ENCODE measurements at places on chromosomes 3 and 15.
A peak's percentile ranks its signal among the peaks of the same experiment; 100 is the strongest.

DNA sequence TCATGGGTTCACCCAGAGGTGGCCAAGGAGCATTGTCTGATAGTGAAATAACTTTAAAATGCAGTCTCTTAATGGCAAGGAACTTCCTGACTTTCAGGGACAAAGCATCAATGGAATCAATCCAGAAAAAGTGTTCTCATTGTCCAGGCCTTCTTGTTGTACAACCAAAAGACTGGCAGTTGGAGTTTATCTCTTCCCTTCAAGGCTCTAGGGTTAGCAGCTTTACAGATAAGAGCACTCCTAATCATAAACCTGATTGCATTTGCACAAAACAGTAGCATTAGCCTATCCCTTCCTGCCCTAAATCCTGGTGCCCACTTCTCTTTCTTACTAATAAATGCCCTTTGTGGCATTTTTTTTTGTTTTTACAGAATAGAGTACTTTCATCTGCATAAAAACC lies 43.3 kb upstream of the VIPR1 start:
- DNase-seq, result no peak

DNA sequence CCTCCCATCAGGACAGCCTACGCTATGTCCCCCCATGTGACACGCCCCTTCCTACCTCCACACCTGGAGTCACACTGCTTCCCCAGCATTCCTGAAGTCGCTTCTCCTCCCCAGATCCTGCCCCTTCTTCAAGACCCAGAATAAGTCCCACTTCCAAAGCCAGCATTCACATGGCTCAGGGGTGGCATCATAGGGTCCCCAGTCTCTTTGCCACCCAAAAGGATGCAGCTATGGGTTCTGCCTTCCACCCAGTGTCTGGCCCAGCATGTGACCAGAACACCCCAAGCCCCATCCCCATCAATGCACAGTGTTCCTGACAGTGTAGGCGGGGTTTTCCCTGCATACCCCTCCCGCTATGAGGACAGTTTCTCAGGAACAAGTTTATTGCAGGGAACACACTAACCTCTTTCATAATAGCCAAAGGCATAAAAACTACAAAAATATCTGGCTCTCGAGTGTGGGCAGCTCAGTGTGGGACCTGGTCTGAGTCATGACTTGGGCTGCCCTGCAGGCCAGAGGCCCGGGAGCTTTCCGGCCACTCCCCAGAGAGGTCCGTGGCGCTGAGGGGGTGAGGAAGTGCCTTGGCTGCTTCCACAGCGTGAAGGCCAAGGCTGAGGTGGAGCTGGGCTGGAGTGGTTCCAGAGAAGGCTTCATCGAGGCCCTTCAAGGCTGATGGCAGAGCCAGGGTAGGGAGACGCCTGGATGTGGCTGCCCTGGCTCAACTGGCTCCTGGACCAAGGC lies 5.8 kb downstream of the ISLR start:
- no peak for DNase-seq

DNA sequence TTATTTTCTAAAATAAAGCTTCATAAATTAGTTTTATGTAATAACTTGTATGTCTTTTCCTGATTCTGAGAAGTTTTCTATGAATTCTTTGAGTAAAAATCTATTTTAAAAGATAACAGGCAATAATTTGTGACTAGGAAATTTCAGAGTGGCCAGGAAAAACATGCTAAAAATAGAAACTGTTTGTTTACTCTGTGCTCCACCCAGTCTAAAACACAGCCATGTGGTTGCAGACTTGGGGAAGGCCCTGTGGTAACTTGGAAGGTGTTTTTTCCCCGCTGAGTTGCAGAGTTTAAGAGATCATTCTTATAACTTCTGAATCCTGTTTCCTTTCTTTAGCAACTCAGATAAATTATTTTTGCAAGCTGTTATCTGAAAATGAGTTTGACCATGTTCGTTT lies 21.9 kb downstream of the PLCL2 start:
- DNase-seq, result no peak

DNA sequence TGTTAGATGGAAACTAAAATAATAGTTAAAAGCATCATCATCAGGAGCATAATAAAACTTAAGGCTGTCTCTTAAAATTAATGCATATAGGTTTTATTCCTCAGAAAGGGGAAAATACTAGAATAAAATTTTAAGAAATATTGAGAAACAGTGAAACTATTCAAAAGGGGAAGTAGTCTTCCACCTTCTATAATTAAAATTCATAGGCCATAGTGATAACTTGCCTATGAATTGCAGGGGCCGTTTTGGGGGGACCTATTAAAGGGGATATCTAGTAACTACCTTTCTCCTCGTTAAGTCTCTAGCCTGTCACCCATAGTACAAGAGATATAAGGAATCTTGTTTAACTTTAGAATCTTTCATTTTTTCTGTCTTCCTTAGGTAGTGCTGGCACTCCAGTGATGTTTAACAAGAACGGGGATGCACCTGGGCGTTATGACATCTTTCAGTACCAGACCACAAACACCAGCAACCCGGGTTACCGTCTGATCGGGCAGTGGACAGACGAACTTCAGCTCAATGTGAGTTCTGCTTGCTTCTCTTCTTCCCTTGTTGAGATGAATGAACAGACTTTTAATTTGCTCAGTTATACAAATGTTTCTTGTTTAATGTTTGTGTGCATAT lies 600.4 kb downstream of the GRM7 start:
- no peak for DNase-seq

- no peak for DNase-seq
These were observed 81.5 kb downstream of the CHST2 start for GRCh38 chr3:143201045-143201444.

DNA sequence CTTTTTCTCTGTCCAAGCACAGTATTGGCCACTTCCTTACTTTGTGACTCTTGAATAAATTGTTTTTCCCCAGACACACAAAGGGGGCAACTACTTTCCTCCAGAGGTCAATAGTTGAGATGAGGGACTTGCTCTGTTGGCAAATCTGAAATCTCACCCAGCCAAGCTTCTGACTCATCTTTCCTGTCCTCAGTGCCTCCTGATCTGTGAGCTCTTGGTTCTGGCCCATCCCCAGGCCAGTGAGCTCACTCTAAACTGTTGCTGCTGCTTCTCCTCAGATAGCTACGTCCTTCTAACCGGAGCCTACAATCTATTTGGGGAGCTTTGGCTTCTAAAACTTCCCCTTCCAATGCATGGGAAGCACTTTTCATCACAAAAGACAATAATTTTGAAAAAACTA lies 50.0 kb upstream of the NMD3 start:
- no peak for DNase-seq

GRCh38 chr3:173351886-173352285 lies 45.7 kb upstream of the NLGN1 start:
- DNase-seq, result no peak

- DNase-seq, result peak; percentile 69
These were observed 93.9 kb upstream of the RASGRF1 start for GRCh38 chr15:79184465-79184892.

- no peak for DNase-seq
These were observed 6.4 kb upstream of the ITGB5 start for GRCh38 chr3:124893526-124893925.

GRCh38 chr3:113531826-113532697 lies at the start of gene SIDT1:
Gene SIDT1, plus strand, starts transcription at chr3:113532555. Its CDS starts 467 bp downstream, at chr3:113533022.
- peak; percentile 53 for DNase-seq

GRCh38 chr3:37935756-37936666 lies 54.6 kb upstream of the VILL start:
- DNase-seq, result no peak

DNA sequence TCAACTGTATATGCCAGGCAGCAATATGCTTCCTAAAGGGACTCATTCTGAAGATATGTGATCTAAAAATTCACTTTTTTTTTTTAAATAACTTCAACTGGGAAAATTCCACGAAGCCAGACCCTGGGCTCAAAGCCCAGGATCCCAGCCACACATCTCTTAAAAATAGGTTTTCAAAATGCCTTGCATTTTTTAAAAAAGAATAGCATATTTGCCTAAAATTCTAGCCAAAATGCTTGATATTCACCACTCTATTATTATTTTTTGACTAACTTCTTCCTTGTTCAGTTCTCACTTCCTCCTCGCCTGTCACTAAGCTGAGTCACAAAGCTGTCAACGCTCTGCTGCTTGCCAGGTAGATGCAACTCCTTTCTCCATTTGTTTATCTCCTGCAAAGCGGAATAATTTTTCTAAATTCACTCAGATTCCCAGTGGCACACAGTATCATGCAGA lies 28.0 kb upstream of the VGLL4 start:
- no peak for DNase-seq

- DNase-seq, result no peak
These were observed 88.6 kb downstream of the LPP start for GRCh38 chr3:188242436-188243123.

GRCh38 chr3:129228891-129229585 lies 20.4 kb upstream of the COPG1 start:
- DNase-seq, result no peak

GRCh38 chr3:180250172-180250571 lies 213.4 kb upstream of the PEX5L start:
- DNase-seq, result no peak

- no peak for DNase-seq
These were observed 9.4 kb upstream of the SMCO1 start for GRCh38 chr3:196524527-196524926.

DNA sequence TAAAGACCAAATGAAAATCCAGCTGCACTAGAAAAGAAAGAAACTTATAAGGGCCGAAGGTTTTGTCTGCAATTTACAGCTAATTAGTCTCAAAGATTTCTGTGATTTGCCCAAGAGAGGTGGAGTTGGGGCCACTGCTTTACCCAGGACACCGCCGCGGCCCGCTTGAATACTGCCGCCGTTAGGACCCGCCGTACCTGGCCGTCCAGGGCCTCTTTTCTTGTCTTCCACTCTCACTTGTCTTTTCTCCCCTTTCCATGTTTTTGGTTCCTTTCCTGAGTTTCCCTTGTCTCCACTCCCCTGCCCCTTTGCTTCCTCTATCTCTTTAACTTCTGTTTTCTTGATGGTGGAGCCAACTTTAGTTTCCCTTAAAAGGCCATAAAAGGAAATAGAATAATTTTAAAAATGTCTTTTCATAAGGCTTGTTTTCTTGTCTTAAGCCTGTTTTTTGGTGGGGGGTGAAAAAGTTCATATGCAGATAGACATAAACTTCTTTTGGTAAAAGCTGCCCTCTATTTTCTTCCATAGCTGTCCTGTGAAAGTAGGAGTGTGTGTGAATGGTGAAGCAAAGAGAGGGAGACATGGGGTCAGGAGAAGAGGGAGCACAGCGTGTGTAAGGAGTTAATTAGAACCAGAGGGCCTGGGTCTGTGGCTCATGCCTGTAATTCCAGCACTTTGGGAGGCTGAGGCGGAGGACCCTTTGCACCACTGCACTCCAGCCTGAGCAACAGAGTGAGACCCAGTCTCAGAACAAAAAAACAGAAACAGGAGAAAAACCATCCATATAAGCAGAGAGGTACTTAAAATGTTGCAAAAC lies 16.0 kb upstream of the CCNL1 start:
- DNase-seq, result no peak

- no peak for DNase-seq
These were observed 612.6 kb upstream of the NECTIN3 start for GRCh38 chr3:110459021-110459420.

DNA sequence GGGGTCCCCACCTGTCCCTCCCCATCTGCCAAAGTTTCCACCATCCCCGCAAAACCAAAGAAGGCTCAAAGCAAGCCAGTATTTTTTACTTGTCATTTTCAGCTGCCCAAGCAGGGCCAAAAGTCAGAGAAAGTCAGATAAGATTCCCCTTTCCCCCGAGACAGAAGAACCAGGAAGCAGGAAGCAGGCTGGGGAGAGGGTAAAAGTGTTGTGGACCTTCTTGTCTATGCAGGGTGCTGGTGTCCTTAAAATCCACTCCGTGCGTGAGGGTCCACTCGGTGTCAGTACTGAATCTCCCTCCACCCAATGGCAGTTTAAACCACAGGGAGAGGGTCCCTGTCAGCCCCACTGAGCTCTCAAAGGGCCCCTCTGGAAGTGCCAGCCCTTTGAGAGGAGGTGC lies 20.2 kb upstream of the RPL32 start:
- DNase-seq, result no peak

GRCh38 chr3:12180218-12180617 lies 21.5 kb upstream of the TIMP4 start:
- DNase-seq, result no peak

DNA sequence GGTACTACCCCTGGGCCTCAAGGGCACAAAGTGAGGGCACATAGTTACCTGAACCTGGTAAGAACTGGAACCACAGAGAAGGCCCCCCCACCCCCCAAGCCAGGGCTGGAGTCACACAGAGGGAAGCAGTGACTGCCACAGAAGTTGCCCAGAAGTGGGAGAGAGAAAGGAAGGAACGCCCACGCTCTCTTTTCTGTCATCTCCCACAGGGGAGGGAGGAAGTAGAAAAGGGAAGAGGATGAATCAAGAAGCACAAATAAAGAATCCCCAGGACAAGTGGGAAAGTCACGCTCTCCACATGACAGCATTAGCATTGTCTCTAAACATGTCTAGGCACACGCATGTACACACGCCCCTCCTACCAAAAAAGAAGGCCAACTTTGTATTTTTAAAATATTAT lies 114.7 kb upstream of the FRMD4B start:
- no peak for DNase-seq

DNA sequence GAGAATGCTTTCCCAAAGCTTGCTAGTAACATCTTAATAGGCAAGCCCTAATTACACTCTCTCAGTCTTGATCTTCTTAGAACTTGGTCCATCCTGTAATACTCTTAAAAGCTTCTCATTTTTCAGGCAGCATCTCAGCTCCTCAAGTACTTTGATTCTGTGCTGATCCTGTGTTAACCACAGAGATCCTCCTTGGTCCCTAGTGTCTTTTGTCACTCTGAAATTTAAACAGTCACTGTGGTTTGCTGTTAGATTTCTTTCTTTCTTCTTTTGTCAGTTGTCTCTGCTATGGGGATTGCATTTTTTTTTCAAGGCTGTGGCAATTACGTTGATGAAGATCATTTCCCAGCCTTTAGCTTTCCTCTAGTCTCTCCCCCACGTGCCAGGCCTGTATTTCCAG lies 26.0 kb upstream of the UBE3A start:
- DNase-seq, result no peak

DNA sequence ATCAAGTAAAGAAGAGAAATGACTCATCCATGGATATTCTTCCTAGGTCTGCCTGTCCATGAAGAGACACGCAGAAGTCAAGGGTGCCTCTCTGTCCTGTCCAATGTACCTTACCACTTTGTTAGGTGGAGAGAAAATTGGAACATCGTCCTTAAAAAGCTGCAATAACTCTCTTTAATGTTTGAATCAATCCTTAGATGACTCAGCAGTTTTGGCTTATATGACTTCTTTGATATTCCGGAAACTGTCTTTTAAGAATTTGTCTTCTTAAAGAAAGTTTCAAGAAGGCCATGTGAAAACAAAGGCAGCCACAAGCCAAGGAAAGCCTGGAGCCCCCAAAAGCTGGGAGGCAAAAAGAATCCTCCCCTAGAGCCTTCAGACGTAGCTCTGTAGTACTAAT lies 49.2 kb downstream of the MRPL3 start:
- no peak for DNase-seq
